Posterior vena cava (tissue), 2 donors: ENCODE measurements at places on chromosomes 7 and 10. TPM values are rescaled to one million over a fixed set of nuclear protein-coding genes. Genes with fewer than 3 reads are reported as not detected.

- DNase-seq = peak; percentile 84
These were observed 112.3 kb downstream of the JCAD start for GRCh38 chr10:29946953-29947700.

DNA sequence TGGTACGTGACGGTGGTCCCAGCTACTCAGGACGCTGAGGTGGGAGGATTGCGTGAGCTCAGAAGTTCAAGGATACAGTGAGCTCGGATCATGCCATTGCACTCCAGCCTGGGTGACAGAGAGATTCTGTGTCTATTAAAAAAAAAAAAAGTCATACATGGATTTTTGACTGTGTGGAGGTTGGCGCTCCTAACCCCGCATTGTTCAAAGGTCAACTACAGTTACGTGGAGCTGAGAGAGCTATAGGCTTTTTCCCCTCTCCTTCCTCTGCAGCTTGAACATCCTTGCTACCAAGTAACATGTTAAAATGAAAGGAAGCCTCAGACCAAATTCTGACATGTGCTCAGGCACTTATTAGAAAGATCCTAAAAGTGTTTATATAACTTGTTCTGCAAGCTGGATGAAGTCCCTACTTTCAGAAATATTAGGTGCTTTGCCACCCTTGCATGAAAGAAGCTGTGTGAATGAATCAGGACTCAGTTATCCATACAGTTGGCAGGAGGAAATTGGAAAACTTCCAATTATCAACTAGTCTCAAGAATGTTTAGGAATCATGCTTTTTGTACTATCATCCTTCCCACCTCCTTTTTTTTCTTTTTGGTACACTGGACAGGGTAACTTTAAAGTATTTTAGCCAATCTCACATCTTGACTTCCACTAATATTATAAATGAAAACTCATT, 12.5 kb upstream of the ST7 start:
- no peak for DNase-seq

GRCh38 chr10:95305606-95306317, 15.0 kb upstream of the PDLIM1 start:
- DNase-seq = no peak

DNA sequence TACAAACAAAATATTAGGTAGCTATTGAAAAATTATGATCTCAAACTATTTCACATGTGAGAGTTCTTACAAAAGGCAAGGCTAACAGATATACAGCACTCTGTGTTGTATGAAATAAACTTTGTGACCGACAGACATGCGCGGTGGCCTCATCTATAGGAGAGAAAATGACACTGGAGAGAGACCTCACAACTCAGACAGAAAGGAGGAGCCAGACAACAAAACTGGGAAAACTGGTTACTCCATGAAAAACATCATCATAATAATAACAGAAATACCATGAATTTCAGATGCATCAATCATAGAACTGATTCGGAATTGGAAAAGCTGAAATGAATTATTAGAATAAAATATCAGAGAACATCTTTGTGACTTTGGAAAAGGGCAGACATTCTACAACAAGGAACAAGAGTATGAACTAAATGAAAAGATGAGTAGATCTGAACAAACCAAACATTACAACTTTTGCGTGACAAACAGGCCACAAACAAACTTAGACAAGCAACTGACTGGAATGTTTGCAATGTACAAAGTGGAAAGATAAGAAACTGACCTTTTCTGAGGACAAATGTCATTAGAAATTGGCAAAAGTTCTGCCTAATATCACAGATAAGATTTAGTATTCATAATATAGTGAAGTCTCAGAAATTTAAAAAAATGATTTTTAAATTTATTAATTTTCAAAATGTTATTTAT, 69.3 kb downstream of the TNS3 start:
- DNase-seq = no peak

KCNH2 gene
- 27.3 TPM for total RNA-seq

PKD1L1 gene
- total RNA-seq = 0.88 TPM

FEZF1 gene
- not detected for total RNA-seq
